Left kidney (tissue), 8 donors: ENCODE measurements at places on chromosomes 16 and 17. TPM values are rescaled to one million over a fixed set of nuclear protein-coding genes. Genes with fewer than 3 reads are reported as not detected.

Gene CA5A
- polyA plus RNA-seq = 0.25 TPM

Gene TMEM238L
- polyA plus RNA-seq = 3.3 TPM

- no peak for DNase-seq
Observed at GRCh38 chr16:17404941-17405689, 65.6 kb downstream of the XYLT1 start.

Gene ABCA10
- polyA plus RNA-seq = 3.9 TPM

Gene CNTD1
- polyA plus RNA-seq = 3.4 TPM
